Caco-2 (cell line): ENCODE measurements at places on chromosomes 2 and 18.
A peak's percentile ranks its signal among the peaks of the same experiment; 100 is the strongest.

DNA sequence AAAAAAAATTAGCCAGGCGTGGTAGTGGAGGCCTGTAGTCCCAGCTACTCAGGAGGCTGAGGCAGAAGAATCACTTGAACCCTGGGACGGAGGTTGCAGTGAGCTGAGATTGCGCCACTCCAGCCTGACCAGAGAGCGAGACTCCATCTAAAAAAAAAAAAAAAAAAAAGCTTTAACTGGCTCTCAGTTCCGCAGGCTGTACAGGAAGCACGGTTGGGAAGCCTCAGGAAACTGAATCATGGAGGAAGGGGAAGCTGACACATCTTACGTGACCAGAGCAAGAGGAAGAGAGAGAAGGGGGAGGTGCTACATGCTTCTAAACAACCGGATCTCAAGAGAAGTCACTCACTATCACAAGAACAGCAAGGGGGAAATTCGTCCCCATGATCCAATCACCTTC lies 505.6 kb upstream of the SLC8A1 start:
- no peak for DNase-seq

DNA sequence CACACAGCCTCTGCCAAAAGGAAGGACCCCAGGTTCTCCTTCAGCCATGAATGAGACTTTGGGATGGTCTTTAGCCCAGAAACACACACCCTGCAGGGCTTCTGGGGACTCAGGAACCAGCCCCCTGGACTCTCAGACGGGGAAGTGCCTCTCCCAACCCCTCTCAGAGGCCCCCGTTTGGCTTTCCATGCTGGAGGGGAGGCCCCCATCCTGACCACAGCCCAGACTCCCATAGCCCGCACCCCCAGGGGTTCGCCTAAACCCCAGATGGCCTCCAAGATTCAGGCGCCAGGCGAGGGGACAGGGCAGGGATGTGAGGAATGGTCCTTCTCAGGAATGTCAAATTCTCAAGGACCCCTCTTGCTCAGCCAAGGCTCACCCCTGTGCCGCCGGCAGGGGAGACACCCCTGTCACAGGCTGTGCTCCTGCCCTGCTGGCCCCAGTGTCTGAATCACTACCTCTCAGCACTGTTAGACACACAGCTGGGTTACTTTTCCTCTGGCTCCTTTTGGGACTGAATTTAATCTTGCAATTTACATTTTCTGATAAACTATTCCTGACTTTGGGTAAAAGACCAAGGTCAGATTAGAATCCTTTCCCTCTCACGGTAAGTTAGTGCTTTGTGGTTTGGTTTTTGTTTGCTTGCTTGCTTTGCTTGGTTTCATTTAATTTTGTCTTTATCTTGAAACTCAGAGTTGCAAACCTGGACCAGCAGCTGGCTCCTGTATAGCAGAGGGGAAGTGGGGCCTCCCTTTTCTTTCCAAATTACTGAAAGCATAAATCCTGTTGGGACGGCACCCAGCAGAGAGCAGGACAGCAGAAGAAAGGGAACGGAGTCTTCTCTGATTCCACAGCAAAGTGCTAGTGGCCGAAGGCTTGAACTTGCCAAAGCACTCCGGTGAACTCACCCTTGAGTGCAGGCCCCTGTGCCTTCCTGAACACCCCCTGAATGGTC lies 198.9 kb upstream of the RAB6C start:
- no peak for DNase-seq

DNA sequence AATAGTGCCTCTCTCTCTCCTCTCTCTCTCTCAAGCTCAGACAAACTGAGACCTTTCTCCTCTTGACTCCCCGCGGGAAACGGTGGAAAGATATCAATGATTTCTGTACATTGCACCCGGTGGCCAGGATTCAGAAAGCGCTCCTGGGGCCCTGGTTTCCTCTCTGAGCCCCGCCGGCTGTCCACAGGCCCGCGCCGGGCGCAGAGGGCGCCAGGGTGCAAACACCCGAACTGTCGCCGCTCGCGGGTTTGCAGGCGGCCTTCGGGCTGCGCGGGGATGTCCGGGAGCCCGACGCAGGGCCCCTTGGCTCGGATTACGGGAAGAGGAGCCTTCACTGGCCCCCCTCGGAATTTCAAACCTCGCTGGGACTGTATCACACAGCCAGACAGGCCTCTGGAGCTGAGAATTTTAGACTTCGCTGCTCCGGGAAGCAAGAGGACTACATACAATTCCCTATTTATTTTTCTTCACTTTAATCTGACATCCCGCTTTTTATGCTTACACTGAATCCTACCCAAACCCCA lies 5.2 kb upstream of the EN1 start:
- no peak for DNase-seq

GRCh38 chr2:25228848-25229278 lies 60.5 kb upstream of the POMC start:
- DNase-seq: peak; percentile 85

GRCh38 chr2:11342551-11343367 lies 1.7 kb downstream of the ROCK2 start:
- DNase-seq: peak; percentile 60
